ENCODE measurements at places on chromosomes 3 and 15. TPM values are rescaled to one million over a fixed set of nuclear protein-coding genes. Genes with fewer than 3 reads are reported as not detected.

GRCh38 chr3:196339493-196340254 lies 1.5 kb upstream of the TM4SF19 start:
- DNase-seq: peak; percentile 86

The GABRA5 gene
- total RNA-seq: not detected

DNA sequence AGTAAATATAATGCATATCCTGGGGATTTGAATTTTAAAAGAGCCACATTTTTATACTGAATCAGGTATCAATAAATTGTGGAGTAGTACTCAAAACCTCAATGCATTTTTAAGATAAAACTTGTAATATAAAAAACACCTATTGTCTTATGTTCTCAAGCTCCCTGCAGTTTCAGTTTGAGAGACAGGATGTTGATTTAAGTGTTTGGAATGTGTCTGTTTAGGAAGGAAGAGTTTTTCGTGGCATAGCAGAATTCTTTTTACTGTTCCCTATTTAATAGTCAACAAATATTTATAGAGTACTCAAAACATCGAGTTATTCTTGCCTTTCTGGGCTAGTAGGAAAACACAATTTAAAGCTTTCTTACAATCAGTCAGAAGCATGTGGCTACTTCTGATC lies 146.1 kb upstream of the BCHE start:
- DNase-seq: no peak

DNA sequence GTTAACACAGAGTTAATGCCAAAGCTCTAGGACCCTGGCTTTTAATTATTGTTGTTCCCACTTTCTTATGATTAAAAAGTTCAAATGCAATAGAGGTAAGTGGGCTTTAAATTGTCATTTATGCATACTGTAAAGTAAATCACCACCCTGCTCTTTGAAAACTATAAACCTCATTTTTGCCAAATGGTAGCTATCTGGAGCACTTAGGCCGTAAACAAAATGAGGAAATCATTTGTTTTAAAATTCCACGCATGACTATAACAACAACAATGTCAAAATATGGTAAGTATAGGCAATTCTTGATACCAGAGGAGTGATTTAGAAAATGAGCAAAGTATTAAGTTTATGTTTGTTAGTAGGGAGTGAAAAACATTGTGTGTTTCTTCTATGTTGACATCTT lies 1.8 kb downstream of the UNC13C start:
- no peak for DNase-seq

- DNase-seq: peak; percentile 100
Measured at GRCh38 chr3:5022966-5023776, 43.9 kb downstream of the BHLHE40 start.

DNA sequence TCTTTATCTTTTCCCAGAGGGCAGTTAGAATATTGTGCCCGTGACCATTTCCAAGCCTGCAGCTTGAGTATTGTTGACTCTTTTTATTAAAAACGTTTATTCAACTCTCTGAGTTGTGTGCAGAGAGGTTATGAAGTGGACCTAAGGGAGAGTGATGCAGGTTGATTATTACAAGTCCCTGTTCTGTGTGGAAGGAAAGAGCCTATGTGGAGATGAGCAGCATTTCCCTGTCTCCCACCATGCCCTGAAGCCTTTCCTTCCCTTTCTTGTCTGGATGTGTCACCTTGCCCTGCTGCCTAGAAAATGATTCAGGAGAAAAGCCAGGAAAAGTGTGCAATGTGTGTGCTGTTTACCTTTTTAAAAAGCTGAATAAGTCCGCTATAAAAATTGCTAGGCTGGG lies 19.4 kb downstream of the ZPLD1 start:
- DNase-seq: no peak

The TIMMDC1 gene
- total RNA-seq: 125 TPM

DNA sequence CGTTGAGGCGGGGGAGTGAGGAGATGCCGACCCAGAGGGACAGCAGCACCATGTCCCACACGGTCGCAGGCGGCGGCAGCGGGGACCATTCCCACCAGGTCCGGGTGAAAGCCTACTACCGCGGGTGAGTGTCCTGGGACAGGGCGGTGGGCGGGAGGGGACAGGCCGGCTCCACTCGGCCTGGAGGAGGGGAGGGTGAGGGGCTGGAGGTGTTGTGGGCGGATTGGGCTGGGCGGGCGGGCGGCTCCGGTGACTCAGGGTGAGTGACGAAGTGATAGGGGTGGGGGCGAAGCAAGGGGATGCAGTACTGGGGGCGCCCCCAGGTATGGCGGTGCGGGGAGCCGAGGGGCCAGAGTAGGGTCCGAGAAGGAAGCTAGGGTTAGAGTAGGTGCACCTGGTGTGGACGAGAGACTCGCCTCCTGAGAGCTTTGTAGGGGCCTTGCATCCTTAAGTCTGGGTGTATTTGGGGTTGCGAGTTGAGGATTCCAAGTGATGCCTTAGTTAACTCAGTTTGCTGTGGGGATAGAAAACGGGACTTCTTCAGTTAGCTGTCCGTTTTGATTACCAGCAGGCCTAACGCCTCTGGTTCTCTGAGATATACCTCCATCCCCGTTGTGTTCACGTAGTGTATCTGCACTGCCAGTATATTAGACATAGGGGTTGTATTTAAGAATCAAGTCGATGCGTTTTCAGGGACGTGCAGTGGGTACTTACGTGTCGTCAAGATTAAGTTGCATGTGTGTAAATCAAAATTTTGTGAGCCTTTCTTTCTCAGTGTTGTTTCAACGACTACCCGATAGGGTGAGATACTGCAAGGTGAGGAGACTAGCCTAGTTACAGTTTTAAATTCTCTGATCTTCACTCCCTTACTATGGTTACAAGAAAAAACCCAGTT lies 670 bp downstream of the PRKCI start:
- peak; percentile 23 for DNase-seq

GRCh38 chr3:38645601-38646000 lies 3.9 kb downstream of the SCN5A start:
- DNase-seq: no peak

DNA sequence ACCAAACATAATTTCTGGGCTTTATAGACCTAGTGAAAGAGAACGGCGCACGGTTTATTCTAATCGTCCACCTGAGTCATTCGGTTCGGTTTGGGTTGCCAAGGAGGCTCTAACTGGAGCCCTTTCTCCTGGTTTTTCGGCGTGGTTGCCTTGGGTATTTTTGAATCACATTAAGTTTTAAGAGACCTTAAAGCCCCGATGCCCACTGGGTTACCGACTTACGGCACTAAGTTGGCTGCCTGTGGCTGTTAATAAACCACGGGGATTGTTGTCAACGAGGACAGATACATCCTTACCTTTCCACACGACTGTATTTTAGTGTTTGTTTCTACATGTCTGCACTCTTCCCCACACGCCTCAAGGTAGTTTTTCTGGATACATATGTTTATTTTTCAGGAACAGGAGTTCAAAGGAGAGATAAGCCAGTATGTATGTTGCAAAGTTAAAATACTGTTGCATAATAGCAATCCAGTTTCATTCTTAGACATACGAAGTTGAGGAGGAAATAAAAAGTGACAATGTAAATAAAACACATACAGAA lies 1.2 kb upstream of the ANP32A start:
- no peak for DNase-seq

The RTP1 gene
- total RNA-seq: not detected

The ANKUB1 gene
- total RNA-seq: not detected

The CHCHD4 gene
- total RNA-seq: 21.1 TPM

The SLC28A1 gene
- not detected for total RNA-seq

GRCh38 chr3:113035387-113035982 lies 44.7 kb downstream of the GTPBP8 start:
- DNase-seq: peak; percentile 62

DNA sequence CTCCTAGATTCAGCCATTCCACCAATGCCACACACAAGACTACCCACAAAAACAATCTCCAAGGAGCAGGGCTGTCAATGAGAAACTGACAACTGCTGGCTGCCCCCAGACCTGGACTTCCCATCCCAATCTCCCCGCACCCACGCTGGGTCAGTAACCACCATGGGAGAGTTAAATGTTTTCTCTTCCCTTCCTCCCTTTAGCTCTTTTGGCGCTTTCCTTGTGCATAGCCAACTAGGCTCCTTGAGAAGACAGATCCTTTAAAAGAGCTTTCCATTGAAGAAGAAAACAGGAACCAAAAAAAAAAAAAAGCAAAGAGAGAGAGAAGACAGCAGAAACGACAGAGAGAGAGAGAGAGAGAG lies 8.3 kb downstream of the BCL6 start:
- no peak for DNase-seq

The RTP4 gene
- 4.4 TPM for total RNA-seq

The CHDH gene
- not detected for total RNA-seq

GRCh38 chr3:194340757-194341400 lies 10.2 kb downstream of the CPN2 start:
- DNase-seq: no peak

- peak; percentile 74 for DNase-seq
Measured at GRCh38 chr3:44993471-44994205, 17.6 kb downstream of the EXOSC7 start.

DNA sequence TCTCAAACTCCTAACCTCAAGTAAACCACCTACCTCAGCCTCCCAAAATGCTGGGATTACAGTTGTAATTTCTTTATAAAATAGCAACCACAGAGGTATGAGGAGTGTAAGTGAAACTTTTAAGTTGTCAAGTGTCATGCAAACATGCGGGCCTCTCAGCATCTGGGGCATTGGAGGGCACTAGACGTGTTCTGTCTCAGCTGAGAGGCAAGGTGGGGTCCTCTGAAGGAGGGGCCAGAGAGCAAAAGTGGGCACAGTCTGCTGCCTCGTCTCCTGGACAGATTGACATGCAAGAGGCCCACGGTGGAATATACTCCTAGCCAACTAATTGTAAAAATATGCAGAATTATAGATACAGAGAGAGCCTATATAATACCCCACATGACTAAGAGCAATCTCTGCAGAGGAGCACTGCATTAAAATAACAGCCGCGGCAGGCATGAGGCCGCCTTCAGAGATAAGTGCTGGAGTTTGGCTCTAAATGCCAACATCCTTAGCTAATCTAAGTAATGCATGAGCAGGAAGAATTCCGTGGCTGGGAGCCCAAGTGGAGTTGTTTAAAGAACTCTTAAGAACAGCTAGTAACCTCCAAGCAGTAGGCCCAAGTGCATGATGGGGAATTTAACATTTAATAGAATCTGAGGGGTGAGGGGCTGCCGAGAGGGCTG lies 87.8 kb upstream of the RNU6-1 start:
- peak; percentile 35 for DNase-seq

GRCh38 chr3:145224886-145225285 lies 936.1 kb downstream of the PLOD2 start:
- no peak for DNase-seq

- peak; percentile 1 for DNase-seq
Measured at GRCh38 chr3:21543380-21544075, 207.5 kb downstream of the ZNF385D start.

DNA sequence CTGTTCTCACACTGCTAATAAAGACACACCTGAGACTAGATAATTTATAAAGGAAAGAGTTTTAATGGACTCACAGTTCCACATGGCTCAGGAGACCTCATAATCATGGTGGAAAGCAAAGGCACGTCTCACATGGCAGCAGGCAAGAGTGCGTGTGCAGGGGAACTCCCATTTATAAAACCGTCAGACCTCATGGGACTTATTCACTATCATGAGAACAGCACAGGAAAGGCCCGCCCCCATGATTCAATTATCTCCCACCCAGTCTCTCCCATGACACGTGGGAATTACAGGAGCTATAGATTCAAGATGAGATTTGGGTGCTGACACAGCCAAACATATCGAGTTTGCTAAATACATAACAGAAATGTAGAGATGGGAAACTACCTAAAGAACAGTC lies 39.5 kb upstream of the DGKG start:
- no peak for DNase-seq

DNA sequence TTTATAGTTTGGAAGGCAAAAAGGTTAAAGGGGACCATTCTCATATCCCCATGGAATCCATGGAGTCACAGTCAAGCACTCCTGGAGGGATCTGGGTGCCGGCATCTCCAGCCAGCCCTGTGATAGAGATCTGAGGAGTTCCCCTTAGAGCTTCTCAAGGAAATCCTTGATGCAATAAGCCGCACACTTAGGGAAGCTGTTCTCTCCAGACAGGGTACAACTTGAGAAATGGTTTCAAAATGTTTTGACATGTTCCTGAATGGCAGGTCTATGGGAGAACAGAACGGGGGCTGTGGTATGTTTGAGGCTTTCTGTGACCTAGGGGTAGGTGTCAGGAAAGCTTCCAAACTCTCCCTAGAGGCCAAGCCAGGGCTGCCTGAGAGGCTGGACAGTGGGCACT lies 292.9 kb downstream of the TLE3 start:
- no peak for DNase-seq

- DNase-seq: no peak
Measured at GRCh38 chr3:37610529-37610928, 251.2 kb upstream of the CTDSPL start.

- no peak for DNase-seq
Measured at GRCh38 chr3:176824811-176825210, 372.5 kb downstream of the TBL1XR1 start.

DNA sequence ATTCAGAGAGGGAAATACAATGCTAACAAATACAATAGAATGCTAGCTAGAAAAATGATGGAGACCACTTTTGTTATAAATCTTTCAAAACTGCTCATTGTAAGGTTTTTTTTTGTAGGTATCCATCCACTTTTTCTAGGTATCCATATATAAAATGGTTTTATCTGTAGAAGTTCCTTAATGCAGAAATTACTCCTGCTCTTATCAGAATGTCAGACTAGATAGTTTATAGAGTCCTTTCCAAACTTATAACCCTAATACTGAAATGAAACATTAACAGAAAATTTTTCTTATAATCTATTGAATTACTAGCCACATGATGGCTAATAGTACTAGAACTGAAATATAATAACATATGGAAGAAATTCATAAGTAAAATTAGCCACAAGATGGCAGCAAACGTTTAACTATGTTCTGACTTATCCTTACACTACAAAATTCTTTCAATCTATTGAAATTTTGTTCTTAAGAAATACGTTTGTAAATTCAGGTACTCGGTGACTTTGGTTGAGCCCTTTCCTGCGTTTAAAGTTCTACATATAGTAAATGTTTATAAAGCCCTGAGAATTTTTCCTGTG lies 58.5 kb downstream of the ECT2 start:
- DNase-seq: peak; percentile 35

- DNase-seq: no peak
Measured at GRCh38 chr3:34024447-34025240, 226.2 kb downstream of the PDCD6IP start.

DNA sequence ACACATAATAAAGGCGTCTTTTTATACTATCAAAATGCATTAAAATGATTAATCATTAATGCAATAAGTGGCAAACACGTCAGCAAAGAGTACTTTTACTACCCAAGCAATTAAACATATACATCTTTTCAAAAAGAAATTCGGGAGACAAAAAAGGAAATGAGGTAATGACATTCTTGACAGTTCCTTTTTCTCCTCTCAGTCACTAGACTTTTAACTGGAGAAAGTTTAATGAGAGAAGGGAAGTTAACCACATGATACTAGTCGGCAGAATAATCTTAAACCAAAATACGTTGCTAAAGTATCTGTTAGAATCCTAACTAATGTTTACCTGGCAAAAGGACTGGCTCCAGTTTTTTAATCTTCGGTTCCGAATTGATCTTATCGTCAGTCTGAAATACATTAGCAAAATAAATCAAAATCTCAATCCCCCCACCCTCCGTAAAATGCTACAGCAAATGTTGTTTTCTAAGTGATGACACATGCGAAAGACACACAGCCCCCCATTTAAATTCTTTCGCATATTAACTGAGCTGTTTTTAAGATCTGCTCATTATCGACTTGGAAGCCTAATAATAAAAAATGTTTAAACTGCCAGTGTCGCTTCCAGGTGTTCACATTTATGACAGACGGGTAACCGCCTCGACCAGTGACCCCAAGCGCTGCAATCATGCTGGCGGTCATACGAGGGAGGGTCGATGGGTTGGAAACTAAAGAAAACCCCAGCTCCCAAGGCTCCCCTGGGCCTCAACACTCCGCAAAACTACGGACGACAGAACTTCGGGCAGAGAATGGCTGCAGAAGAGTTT lies 778 bp downstream of the MTMR10 start:
- no peak for DNase-seq

The TMEM207 gene
- total RNA-seq: not detected

The TF gene
- total RNA-seq: not detected
